ENCODE measurements at places on chromosomes 7 and 10.

DNA sequence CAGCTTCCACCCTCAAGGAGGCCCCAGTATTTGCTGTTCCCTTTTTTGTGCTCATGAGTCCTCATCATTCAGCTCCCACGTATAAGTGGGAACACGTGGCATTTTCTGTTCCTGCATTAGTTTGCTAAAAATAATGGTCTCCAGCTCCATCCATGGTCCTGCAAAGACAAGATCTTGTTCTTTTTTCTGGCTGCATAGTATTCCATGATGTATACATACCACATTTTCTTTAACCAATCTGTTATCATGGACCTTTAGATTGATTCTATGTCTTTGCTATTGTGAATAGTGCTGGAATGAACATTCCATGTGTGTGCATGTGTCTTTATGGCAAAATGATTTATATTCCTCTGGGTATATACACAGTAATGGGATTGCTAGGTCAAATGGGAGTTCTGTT, 17.0 kb downstream of the KRIT1 start:
- DNase-seq, result no peak

- no peak for DNase-seq
Observed at GRCh38 chr7:54995610-54996363, 23.0 kb upstream of the EGFR start.

GRCh38 chr7:129864042-129864441, 88.7 kb downstream of the UBE2H start:
- no peak for DNase-seq

- no peak for DNase-seq
Observed at GRCh38 chr10:128186959-128187787, 61.0 kb upstream of the MKI67 start.

GRCh38 chr7:16078076-16078952, 343.0 kb downstream of the CRPPA start:
- DNase-seq, result no peak
